ENCODE measurements at places on chromosomes 6 and 20.

DNA sequence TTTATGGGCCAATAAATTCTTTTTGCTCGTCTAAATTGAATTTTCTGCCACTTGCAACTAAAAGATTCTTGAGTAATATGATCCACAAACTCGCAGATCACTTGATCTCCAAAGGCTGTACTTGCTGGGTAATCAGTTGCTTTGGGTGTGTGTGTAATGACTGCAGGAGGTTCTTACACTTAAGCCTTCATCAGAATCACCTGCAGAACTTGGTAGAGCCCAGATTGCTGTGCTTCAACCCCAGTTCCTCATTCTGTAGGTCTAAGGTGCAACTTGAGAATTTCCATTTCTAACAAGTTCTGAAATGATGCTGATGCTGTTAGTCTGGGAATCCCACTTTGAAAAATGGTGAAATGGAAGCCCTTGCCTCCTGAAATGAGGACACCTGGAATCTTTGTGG is 12.9 kb upstream of the FKBP1A start:
- no peak for DNase-seq

- no peak for DNase-seq
These were observed 8.8 kb downstream of the RSPH3 start for GRCh38 chr6:158991017-158991723.

DNA sequence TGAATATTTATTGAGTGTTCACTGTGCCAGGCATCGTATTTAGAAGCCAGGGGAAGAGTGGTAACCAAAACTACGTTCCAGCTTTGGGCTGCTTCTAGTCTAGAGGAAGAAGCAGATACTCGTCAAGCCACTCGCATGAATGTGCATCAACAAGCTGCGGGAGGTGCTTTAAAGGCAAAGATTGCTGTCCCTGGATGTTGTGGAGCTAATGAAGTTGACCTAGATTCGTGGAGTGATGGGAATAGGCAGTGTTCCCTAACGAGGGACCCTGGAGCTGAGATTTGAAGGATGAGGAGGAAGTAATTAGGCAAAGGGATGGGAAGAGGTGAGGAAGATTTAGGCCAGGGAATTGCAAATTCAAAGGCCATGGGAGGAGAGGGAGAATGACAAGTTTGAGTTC is 118.9 kb downstream of the TMEM170B start:
- DNase-seq = no peak

- DNase-seq = no peak
These were observed 206.8 kb downstream of the SOX4 start for GRCh38 chr6:21800330-21800729.

GRCh38 chr6:109739686-109740085 is 48.6 kb downstream of the FIG4 start:
- no peak for DNase-seq

GRCh38 chr6:31577579-31577966 is 2.2 kb downstream of the TNF start:
- DNase-seq = no peak

DNA sequence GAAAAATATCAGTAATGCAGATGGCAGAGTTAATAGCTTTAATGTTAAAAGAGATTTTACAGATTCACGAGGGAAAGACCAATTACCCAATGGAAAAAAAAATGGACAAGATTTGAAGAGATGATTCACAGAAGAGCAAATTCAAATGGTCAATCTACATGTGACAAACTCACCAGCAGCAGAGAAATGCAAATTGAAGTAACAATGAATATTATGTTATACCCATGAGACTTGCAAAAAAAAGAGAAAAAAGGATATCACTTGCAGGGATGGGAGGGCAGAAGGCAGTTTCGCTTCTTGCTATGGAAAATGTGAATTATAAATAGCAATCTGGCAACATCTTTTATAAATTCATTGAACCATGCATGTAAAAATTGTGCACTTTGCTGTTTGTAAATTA is 55.9 kb downstream of the PROKR2 start:
- DNase-seq = no peak

DNA sequence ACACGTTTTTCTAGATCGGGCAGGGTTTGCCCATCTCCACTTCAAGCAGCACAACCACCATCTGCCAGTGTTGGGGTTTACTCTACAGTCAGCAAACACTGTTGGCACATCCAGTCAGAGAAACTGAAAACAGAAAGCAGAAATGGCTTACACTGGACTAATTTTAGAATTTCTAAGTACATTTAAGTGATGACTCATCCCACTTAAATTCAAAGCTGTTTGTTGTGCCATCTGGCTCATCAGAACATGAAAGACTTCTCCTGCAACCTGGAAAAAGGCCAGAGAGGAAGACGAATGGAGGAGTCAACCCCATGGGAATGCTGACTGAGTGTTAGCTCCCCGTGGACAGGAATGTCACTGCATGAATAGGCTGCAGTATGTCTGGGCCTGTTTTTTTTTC is 21.8 kb downstream of the FAM209B start:
- DNase-seq = no peak

GRCh38 chr6:31116661-31117385 is 2.2 kb downstream of the PSORS1C1 start:
- DNase-seq = peak; percentile 45

DNA sequence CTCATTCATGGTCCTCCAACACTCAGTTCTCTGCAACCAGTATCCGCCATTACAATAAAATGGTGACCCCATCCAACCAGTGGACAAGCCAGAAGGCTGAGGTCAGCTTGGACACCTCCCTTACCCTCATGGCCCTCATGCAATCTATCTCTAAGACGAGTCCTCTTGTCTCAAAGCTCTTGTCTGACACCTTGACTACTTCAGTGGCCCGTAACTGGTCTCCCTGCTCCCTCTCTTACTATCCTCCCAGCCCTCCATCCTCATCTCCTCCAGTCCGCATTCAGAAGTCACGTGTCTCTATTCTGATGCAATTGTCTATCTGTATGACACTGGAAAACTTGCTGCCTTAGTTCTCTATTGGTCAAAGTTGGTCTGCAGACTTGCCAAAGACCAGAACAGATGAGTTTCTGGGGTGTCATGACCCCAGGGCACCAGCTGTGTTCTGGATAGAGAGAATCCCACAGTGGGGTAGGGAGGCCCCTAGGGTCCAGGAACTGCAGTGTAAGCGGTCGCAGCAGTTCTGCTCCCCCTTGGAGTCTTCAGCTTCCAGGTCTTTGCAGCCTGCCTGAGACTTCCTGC is 59.6 kb upstream of the RNF24 start:
- no peak for DNase-seq

GRCh38 chr6:145964948-145965366 is 799 bp upstream of the SHPRH start:
- no peak for DNase-seq

- no peak for DNase-seq
These were observed 5.7 kb downstream of the THBS2 start for GRCh38 chr6:169247991-169248390.

DNA sequence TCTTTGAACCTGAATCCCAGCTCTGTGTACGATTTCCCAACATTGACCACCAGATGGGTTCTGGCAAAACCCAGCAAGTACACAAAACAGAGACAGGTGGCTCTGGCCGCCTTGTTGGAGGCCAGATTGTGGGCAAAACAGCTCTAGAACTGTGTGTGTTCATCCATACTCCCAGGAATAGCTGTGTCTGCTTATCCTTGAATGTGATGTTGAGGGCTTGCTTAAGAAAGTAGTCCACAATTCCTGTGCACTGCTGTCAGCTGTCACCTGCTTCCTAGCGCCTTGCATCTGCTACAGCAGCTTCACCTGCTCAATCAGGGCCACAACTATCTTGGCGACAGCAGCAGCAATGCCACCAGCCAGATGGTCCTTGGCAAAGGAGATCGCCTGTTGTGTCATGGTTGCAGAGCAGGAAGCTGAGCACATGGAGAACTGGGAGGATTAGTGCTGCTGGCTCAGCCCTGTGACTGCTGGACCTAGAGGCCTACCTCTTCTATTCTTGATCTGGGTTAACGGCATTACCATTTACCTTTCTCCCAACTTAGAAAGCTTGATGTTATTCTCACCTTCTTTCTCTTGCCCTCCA is 3.7 kb upstream of the SMAP1 start:
- DNase-seq = peak; percentile 85

GRCh38 chr6:48691420-48691819 is 580.4 kb upstream of the PTCHD4 start:
- no peak for DNase-seq

GRCh38 chr6:146542881-146543210 is 787 bp upstream of the RAB32 start:
- no peak for DNase-seq

DNA sequence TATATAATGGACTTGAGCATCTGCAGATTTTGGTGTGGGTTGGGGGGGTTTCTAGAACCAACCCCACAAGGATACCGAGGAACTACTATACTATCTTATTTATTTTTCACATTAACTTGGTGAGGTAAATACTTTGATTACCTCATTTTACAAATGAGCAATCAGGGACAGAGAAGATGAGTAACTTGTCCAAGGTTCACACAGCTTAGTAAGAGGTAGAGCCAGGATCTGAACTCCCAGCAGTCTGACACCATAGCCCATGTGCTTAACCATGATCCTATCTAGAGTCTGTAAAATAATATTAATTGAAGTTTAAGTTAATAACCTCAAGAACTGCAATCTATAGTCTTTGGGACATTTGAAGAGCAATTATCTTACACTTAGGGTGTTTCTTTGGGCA is 28.6 kb downstream of the DHX35 start:
- DNase-seq = no peak

GRCh38 chr20:44028003-44028730 is 113.5 kb downstream of the TOX2 start:
- no peak for DNase-seq

GRCh38 chr6:11196511-11197174 is 35.8 kb downstream of the NEDD9 start:
- no peak for DNase-seq

DNA sequence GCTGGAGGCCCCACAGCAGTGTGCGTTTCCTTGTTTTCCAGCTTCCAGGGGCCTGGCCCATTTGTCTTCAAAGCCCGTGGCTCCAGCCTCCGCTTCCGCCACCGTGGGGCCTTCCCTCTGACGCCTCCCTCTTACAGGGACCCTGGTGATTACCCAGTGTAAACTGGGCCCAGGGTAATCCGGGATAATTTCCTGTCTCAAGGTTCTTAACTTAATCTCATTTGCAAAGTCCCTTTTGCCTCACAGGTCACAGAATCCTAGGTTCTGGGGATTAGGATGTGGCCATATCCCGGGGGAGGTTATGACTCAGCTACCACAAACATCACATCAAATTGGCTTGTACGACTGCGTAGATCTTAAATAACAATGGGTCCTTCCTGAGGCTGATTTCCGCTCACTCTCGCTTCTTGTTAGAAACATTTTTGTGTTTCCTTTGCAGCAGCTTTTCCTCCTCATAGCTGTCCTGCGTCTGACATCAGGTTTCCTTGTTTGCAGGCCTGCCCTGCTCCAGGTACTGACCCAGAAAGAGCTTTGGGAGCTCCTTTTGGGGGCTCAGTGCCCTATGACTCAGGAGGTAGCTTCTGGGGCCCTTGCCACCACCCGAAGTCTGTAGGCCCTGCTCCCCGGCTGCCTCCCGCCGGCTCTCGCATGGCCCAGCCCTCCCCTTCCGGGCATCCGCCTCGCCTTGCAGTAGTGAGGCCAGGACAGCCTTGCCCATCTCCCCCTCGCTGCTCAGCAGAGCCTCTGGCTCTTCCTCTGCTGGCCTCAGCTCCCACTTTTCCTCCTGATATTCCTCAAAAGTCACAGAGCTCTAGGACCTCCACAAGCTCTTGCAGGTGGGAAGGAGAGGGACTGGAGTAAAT is 100.5 kb downstream of the ERMARD start:
- no peak for DNase-seq

DNA sequence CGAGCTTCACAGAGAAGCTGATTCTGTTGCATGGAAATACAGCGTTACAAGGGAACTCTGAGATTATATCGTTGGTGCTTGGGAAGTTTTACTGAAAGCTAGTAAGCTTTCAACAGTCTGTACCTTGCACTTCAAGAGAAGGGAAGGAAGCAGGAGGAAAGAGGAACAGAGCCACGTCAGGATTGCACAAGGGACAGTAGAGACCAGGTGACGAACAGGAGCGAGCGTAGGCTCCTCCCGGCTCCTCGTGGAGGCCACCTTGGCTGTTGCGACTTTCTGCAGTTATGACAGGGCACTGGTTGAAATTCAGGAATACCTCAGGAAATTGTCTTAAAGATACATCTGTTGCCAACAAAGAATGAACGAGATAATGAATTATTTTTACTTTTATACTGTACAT is 18.8 kb downstream of the RTF2 start:
- DNase-seq = no peak

GRCh38 chr20:44017905-44018258 is 103.2 kb downstream of the TOX2 start:
- no peak for DNase-seq
